ENCODE measurements at places on chromosomes 13 and 19.
A peak's percentile ranks its signal among the peaks of the same experiment; 100 is the strongest.

DNA sequence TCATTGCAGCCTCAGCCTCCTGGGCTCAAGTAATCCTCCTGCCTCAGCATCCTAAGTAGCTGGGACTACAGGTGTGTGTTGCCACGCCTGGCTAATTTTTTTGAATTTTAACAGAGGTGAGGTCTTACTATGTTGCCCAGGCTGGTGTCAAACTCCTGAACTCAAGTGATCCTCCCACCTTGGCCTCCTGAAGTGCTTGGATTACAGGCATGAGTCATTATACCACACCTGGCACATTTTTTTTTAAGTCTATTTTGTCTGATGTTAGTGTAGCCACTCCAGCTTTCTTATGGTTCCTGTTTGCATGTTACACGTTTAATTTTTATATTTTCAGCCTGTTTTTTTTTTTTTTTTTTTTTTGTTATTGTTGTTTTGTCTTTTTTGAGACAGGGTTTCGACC, 24.8 kb downstream of the KDM4B start:
- no peak for DNase-seq

- no peak for DNase-seq
Observed at GRCh38 chr19:50792272-50793250, 2.3 kb downstream of the ACP4 start.

- DNase-seq: peak; percentile 82
Observed at GRCh38 chr19:47035127-47036096, 13.0 kb downstream of the TMEM160 start.

DNA sequence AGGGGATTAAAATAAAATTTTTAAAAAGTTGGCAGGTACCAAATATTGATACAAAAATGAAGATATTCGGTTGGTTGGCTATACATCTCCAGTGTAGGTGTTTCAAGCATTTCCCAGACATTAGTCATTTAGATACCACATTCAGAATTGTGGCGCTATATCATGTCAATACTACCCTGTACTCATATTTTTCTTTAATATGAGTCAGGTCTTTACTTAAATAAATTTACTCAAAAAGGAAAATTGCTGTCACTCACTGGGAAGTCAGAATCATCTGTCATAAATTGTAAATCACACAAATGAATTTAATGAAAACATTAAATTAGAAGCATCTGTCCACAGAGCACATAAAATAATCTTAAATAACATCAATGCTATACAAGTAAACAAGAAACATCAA, 134.2 kb downstream of the TSHZ3 start:
- DNase-seq: no peak

- DNase-seq: no peak
Observed at GRCh38 chr13:95418946-95419345, 117.7 kb upstream of the ABCC4 start.

- DNase-seq: no peak
Observed at GRCh38 chr13:97076898-97077297, 82.6 kb upstream of the OXGR1 start.

DNA sequence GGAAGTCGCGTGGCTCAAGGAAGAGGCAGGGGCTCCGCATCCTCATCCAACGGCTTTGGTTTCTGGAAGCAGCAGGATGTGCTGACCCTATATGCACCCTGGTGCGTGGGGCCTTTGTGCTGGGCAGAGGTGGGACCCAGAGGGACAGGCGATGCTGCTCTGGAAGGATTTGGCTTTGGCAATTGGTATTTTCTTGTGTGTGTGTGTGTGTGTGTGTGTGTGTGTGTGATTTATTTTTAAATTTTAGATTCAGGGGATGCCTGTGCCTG, 321.9 kb upstream of the ZNF507 start:
- DNase-seq: no peak

GRCh38 chr19:53903055-53903680, 5.9 kb upstream of the CACNG7 start:
- no peak for DNase-seq

DNA sequence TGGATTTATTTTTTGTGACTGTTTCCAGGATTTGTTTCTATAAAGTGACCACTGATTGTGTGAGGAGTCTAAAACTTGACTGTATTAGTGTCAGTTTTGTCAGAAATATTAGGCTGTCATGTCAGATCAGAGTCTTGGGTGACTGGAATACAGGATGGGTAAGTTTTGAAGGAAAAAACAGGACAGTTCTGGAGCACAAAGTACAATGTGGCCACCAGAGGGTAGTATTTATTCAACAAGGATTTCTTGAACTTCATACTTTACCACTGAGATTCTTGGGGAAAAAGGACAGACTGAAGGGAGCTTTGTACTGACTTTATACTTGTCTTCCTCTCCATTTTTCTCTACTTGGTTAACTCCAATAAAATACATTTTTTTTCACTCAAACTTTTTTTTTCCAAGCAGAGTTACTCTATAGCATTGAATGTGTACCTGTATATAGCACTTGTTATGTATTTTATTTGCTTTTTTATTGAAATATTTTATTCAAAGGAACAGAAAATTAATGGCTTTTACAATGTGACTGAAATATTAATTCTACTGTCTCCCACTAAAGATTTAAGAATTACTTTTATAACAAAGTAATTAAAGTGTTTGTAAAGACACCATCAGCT, 51.1 kb downstream of the LMO7 start:
- no peak for DNase-seq

DNA sequence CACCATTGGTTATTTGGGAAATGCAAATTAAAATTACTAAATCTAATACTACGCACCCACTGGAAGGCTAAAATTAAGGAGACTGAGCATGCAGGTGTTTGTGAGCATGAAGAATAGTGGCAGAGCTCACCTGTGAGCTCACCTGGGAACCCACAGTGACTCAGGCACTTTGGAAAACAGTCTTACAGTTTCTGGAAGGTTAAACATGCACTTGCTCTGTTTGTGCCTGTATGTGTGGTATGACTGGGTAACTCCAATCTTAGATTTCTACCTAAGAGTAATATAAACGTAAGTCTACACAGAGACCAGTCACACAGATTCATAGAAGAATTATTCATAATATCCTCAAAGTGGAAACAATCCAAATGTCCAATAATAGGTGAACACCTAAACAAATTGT, 318.8 kb downstream of the ATP8A2 start:
- no peak for DNase-seq

DNA sequence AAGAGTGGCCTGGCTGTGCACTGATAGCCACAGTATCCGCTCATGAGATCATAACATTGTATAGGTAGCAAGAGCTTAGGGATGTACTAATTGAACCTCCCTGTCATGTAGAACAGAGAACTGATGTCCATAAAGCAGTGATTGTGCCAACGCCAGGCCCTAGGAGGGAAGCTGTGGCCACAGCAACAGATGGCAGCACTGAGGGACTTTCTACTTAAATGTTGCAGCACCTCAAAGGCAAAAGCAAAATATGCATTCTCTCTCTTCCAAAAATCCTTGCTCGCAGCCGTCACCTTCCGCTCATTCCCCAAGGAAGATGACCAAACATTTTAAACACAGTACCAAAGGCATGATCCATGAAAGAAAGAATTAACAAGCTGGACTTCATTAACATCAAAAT, 32.3 kb downstream of the COL4A1 start:
- DNase-seq: peak; percentile 40

DNA sequence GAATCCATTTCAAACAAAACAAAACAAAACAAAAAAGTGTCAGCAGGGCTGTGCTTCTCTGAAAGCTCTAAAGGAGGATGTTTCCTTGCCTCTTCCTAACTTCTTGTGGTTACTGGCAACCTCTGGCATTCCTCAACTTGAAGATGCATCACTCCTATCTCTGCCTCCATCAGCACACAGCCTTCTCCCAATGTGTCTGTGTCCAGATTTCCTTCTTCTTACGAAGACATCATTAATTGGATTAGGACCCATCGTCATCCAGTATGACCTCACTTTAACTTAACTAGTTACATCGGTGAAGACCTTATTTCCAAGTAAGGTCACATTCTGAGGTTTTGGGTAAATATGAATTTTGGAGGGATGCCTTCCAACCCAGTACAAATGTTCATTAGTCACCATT, 33.8 kb upstream of the GTF2F2 start:
- DNase-seq: no peak

GRCh38 chr13:44309794-44310757, 63.5 kb upstream of the SERP2 start:
- DNase-seq: peak; percentile 68

DNA sequence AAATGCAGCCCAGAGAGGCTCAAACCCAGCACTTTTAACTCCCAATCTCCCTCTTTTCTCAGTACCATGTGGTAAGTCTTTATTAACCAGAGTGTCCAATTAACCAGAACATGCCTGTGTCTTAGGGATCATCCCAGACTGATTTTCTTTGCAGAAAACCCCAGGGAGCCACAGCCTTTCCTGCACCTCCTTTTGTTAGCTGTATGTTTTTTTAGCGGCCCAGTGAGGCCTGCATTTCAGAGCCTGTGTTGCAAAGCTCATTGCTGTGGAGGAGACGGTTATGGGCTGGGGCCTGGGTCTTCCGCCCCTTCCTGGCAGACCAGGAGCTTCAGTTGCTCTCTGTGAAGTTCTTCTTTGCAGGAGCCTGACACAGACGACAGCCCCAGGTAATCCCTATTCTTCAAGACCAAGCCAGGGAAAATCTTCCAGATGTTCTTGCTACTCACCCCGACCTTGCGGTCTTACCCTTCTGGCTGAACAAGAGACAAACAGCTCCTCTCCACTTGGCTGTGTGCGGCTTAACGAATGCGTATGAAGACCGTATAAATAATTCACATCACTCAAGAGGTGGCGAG, 70.7 kb upstream of the TSHZ3 start:
- DNase-seq: no peak

GRCh38 chr19:12689012-12689411, 1.2 kb downstream of the GNG14 start:
- DNase-seq: no peak

GRCh38 chr19:46404055-46404752, 9.2 kb downstream of the CCDC8 start:
- DNase-seq: peak; percentile 74

- DNase-seq: no peak
Observed at GRCh38 chr19:39969266-39969665, 1.7 kb upstream of the PSMC4 start.

- DNase-seq: no peak
Observed at GRCh38 chr19:53007200-53007599, 6.5 kb upstream of the ERVV-1 start.

DNA sequence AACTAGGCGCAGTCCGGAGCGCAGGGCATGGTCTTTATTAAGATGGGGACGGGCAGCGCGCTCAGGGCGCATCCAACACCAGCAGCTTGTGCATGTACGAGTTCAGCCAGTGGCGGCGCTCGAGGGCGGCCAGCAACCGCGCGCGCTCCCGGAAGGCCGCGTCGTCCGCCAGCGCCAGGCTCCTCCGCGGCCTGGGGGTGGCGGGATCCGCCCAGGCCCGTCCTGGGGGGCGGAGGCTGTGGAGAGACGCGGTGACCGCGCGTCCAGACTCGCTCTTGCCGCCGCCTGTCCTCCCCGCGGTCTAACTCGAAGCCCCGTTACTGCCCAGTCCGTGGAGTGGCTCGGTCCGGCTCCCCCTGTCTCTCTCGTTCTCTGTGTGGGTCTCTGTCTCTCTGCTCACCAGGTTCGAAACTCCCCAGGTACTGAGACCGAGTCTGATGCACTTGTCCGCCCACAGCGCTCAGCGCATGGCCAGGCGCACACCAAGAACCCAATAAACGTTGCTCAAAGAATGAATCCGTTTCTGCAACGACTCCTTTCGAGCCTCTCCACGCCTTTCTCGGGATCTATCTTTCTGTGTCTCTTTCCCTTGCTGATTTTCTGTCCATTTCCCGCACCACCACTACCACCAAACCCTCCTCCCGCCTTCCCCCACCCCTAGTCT, 702 bp downstream of the PTH2 start:
- peak; percentile 57 for DNase-seq

DNA sequence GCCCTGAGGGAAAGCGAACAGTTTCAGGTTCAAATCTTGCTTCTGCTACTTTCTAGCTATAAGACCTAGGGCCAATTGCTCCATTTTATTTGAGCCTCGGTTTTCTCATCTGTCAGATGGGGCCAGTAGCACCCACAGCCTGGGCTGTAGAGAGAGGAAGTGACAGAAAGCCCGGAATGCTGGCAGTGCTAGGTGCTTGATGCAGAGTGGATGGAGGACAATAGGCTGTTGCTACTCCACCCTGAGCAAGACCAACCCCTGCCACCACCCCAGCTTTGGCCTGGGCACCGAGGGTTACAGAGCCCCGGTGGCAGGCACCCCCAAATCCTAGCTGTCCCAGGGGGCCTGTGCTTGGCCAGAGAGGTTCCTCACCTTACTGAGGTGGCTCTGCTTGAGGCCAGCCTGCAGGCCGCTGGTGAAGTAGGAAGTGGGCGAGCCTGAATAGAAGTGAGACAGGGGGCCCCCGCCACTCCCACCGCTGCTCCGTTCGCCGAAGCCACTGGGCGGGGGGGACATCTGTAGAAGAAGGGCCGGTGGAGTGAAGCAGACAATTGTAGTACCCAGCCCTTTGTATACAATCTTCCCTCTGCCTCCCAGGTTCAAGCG, 2.1 kb upstream of the FDX2 start:
- DNase-seq: no peak

GRCh38 chr13:58254943-58255342, 623.4 kb downstream of the PCDH17 start:
- no peak for DNase-seq

- DNase-seq: no peak
Observed at GRCh38 chr13:109275139-109275745, 511.1 kb downstream of the IRS2 start.

DNA sequence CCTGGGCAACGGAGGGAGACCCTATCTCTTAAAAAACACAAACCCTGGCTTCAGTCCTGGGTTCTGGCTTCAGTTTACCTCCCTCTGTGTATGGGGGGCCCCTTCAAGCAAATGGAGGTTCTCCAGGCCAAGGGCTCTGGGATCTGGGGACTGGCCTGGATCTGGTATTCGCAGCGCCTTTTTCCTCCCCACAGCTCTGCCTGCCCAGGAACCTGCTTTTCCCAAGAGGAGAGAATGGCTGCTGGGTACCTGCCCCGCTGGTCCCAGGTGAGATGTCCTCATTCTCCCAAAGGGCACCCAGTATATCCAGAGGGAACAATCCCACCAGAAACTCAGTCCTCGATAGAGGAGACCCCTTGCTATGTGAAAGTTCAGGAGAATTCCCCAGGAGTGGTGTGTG, 3.2 kb downstream of the ZNF554 start:
- no peak for DNase-seq

GRCh38 chr13:43315522-43315921, 292.1 kb downstream of the DNAJC15 start:
- DNase-seq: no peak

GRCh38 chr19:43482193-43482592, 16.8 kb upstream of the LYPD3 start:
- no peak for DNase-seq

DNA sequence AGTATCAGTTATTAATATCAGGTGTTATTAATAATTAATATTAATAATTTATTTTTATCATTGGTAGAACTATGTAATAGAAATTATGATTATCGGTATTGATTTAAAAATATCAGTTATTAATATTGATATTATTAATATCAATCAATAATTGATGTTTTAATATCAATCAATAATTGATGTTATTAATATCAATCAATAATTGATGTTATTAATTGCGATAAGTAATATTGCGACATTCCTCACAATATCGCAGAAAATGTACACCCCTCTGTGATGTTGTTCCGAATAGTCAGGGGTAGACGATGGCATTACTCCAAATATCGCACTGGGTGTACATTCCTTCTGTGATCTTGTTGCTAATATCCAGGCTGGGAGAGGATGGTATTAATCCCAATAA, 3.7 kb upstream of the RGCC start:
- DNase-seq: no peak
